Activated T-cell treated with anti-CD3 and anti-CD28 coated beads, Interleukin-2, amount 50 U/mL, for 24 hours (primary cell): ENCODE measurements at places on chromosomes 11 and 22.

DNA sequence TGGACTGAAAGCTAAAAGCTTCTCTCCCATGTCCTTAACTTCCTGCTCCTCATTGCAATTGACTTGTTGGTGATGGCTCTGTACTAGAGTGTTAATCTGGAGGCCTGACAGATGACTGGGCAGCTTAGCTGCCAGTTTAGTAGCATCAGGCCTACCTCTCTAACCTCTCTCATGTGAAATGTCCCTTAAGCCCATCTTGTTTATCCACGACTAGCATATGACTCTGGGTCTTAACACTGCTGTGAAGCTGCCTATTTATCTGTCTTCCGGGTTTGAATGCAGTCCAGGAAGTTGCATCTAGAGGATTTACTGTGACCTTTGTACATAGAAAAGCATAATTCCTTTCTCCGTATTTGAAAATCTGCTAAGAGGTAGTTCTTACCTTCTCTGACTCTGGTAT is 85.3 kb upstream of the HORMAD2 start:
- DNase-seq, result no peak

DNA sequence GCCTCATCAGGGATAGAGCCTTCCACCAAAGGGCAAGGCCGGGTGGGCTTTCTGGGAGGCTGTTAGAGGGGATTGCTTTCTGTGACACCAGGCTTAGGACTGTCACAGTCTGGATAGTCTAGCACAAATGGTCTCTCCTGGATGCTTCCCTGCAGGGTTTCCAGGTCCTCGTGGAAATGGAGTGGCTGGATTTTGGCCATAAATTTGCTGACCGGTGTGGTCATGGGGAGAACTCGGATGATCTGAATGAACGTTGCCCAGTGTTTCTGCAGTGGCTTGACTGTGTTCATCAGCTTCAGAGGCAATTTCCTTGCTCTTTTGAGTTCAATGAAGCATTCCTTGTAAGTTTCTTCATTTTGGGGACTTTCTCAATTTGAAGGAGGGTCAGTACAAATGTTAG is 67.1 kb upstream of the HORMAD2 start:
- no peak for DNase-seq

DNA sequence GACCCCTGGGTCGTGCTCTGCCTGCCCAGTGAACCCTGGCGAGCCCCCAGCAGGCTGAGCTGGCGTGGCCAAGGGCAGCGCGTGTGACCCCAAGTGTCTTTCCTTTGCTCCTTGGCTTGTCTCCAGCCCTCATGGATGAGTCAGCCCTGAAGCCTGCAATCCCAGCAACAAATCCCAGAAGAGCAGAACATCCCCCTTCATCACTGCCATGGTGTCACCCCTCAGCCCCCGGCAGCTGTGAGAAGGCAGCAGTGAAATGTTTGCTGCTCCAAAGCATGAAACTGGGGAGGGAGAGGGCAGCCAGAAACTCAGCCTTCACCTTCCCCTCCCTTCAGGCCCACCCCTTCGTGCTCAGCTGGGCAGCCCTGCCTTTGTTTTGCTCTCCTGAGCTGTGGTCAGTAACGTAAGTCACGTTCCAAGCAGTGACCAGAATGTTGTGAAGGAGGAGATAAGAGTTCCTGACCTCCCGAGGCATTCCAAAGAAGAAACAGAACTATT is 29.8 kb downstream of the ADAMTS15 start:
- no peak for DNase-seq

DNA sequence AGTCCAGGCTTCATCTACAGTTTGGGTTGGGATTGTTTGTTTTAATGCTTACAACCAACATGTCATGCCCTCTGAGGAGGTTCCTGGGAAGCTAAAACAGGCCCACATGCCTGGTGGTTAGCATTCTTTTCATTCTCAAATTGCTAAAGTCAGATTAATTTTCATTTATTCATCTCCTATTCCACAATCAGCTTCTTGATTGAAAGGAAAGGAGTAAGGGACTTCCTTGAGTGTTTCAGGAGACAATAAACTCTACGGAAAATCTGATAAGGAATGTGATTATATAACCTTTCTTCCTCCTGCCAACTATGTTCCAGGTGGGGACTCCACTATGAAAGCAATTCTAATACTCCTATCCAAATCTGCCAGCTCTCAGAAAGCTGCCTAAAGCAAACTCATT is 30.8 kb downstream of the MRTFA start:
- no peak for DNase-seq

GRCh38 chr11:108218455-108218854 is 4.0 kb downstream of the NPAT start:
- DNase-seq, result no peak

DNA sequence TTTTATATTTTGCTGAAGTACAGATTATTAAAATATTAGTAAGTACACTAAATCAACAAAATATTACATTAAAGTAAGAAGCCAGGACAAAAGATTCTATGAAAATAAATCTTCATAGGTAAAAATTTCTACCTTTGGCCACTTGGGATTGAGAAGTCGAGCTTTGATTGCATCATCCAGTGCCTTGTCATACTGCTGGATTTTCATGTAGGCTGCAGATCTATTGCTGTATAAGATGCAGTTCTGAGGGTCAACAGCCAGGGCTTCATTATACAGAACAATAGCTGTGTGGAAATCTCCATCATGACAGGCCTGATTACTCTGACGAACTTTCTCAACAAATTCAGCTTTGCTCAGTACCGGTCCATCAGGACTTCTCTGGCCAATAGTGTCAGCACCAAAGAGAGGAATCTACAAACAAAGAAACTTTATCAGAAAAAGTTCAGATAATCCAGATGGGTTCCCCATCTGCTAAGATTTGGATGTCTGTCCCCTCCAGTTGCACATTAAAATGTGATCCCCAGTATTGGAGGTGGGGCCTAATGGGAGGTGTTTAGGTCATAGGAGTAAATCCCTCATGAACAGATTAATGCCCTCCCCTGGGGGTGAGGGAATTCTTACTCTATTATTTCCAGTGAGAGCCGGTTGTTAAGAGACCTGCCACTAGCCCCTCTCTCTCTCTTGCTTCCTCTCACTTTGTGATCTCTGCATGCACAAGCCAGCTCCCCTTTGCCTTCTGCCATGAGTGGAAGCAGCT is 50.0 kb downstream of the TTC28 start:
- DNase-seq, result no peak

DNA sequence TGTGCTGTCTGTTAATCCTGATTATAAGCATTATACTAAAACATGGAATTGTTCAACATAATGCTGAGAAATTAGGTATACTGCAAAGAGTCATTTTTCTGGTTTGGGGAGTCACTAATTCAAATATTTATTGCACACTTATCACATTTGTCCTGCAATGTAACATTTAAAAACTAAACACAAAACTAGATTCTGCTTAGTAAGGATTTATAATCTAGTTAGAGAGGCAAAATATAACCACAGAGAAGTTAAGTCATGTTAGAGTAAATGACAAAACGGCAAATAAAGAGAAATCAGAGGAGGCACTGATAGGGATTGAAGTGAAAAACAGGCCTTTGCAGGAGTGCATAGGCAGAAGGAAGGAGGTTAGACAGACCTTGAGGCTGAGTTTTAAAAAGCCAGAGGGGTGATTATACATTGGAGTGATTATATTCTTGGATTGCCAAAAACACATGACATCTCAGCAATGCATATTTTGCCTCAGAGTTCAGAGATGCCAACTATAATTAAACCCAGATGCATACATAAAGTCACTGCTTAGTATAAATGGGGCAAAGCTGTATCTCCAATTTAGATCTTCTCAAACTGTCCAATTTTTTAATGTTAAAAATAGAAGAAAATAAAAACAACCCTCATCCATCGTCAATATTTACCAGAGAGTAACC is 49.7 kb downstream of the CCDC34 start:
- no peak for DNase-seq

DNA sequence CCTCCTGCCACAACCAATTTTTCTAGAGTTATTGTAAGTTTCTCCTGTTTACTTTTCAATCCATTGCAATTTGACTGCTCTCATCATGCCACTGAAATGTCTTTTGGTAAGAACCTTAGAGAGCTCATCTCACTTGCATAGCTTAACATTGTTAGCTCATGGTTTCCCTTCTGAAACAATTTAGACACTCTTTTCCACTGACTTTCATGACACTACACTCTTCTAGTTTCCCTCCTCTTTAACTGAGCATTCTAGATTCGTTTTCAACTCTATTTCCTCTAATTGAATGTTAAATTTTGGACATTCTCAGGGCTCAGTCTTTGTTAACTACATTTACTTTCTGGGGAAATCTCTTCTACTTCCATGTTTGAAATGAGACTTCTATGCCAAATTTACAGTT is 369.1 kb downstream of the JRKL start:
- DNase-seq, result no peak

- DNase-seq, result no peak
These were observed 396.8 kb downstream of the AASDHPPT start for GRCh38 chr11:106474274-106474673.

GRCh38 chr11:640021-640706 is 3.1 kb downstream of the DRD4 start:
- no peak for DNase-seq

GRCh38 chr11:61353131-61354067 is 8.3 kb downstream of the CYB561A3 start:
- no peak for DNase-seq

DNA sequence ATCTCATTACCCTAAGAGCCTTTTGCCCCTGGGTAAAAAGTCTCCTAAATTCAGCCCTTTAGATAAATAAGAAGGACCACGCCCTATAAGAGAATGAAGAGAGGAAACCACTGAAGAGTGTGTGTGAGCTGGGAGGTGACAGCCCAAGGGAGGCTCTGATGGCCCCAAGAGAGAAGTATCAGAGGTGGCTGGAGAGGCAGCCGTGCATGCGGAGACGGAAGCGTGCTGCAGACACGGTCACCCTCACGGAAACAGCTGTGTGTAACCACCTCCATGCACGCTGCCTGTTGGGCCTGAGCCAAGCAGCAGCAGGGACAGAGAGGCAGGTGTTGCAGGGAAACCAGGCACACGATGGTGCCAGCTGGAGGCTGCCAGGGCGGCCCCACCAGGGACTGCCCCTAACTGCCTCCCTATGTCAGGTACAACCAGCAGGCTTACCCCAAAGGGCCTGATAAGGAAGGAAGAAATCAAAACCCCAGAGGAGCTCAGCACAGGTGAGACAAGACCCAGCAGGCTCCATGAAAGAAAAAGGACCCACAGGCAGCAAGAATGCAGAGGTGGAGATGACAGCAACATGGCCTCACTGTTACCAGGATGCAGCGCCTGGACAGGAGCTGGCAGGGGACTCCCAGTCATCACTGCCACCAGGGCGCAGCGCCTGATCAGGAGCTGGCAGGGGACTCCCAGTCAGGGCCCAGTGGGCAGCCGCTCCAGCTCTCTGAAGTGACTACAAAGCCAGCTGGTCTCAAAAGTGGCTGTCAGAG is 7.8 kb downstream of the LARGE2 start:
- DNase-seq, result peak; percentile 60

GRCh38 chr11:20226933-20227332 is 66.7 kb upstream of the DBX1 start:
- DNase-seq, result no peak

DNA sequence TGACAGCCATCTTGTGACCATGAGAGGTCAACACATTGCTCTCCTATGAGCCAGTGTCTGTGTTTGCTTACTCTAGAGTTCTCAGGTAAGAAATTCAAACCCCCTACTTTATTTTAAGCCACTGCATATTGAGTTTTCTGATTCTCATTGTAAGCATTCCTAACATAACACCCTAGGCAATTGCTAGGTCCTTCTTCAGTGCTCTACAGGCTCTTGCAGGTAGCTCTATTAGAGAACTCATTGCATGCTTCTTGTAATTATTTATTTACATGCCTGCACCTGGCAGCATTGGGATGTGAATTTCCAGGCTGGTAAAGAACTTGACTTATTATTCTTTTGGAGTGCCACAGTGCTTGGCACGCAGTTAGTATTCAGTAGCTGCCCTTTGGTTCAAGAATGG is 288.8 kb upstream of the SYN3 start:
- no peak for DNase-seq

- peak; percentile 19 for DNase-seq
These were observed 999.6 kb downstream of the BRD1 start for GRCh38 chr22:48827904-48828555.

GRCh38 chr11:9219572-9219971 is 45.6 kb downstream of the DENND5A start:
- DNase-seq, result no peak

GRCh38 chr11:122655527-122656072 is at the start of gene UBASH3B:
Gene UBASH3B, plus strand, starts transcription at chr11:122655722. Its CDS starts 328 bp downstream, at chr11:122656050.
- DNase-seq, result peak; percentile 82

DNA sequence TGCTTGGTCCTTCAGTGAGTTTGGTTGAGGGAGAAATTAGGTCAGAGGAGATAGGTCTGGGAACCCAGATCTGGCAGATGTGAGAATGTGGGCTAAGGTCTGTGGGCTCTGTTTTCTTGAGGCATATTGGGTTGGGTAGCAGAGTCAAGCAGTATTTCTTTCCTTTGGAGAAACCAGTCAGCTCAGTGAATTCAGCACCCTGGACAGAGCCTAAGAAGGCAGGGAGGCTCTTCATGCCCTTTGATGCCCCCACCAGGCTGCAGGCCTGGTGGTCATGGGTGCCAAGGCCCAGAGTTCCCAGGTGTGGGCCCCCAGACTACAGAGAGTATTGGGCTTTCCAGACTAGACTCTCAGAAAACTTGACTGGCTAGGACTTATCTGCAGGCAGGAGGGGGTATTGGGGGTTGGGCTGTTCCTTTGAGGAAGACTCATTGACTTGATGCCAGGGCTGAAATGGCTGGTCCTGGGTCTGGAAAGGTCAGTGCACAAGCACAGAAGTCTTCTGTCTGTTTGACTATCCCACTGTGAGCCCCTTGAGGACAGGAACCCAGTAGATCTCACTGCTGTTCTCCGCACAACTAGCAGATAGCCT is 45.3 kb upstream of the NECTIN1 start:
- no peak for DNase-seq

DNA sequence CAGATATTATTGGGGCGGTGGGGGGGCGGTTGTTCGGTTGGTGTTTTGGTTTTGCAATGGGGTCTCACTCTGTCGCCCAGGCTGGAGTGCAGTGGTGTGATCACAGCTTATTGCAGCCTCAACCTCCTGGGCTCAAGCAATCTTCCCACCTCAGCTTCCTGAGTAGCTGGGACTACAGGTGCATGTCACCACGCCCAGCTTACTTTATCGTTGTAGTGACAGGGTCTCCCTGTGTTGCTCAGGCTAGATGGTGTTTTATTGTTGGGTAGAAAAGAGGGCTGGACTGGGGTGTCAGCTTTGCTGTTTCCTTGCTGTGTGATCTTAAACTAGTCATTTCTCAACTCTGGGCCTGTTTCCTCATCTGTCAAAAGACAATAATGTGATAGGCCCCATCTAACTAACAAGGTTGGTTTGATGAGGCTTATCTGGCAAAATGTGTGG is 17.5 kb upstream of the MYH9 start:
- no peak for DNase-seq
